Activated CD8-positive, alpha-beta T cell treated with anti-CD3 and anti-CD28 coated beads, Interleukin-2, amount 10 ng/mL, durations not matched to agents 7 days and 5 days (primary cell): ENCODE measurements at places on chromosomes 6 and 20. TPM values are rescaled to one million over a fixed set of nuclear protein-coding genes. Genes with fewer than 3 reads are reported as not detected.

DNAH8 gene
- not detected for total RNA-seq

FAM217A gene
- not detected for total RNA-seq

ATRN gene
- 8.1 TPM for total RNA-seq

VNN1 gene
- not detected for total RNA-seq

RIPOR3 gene
- not detected for total RNA-seq

EMILIN3 gene
- total RNA-seq = not detected

SAMD10 gene
- 12.0 TPM for total RNA-seq

RPP40 gene
- total RNA-seq = 6.3 TPM

HSPA12B gene
- not detected for total RNA-seq

SASH1 gene
- not detected for total RNA-seq

RFX6 gene
- not detected for total RNA-seq

EFCAB8 gene
- total RNA-seq = 1.5 TPM

PARD6B gene
- 4.3 TPM for total RNA-seq

GSTA3 gene
- not detected for total RNA-seq

BACH2 gene
- total RNA-seq = 61.3 TPM

TCF21 gene
- not detected for total RNA-seq

MYCT1 gene
- total RNA-seq = not detected

ZNF831 gene
- total RNA-seq = 8.6 TPM

CST3 gene
- total RNA-seq = 0.47 TPM

WFDC12 gene
- not detected for total RNA-seq

FAM83B gene
- total RNA-seq = not detected

AP5S1 gene
- total RNA-seq = 13.8 TPM

COX4I2 gene
- not detected for total RNA-seq

SMPDL3A gene
- not detected for total RNA-seq

C2 gene
- 0.26 TPM for total RNA-seq

MEI4 gene
- total RNA-seq = not detected

TUBB1 gene
- not detected for total RNA-seq

CEP85L gene
- total RNA-seq = 45.7 TPM

GTPBP2 gene
- total RNA-seq = 99.4 TPM

DDX39B gene
- total RNA-seq = 488 TPM
